ENCODE measurements at places on chromosomes 6 and 20. TPM values are rescaled to one million over a fixed set of nuclear protein-coding genes. Genes with fewer than 3 reads are reported as not detected.

Gene OTOR
- not detected for total RNA-seq

Gene SLC17A3
- total RNA-seq: not detected

DNA sequence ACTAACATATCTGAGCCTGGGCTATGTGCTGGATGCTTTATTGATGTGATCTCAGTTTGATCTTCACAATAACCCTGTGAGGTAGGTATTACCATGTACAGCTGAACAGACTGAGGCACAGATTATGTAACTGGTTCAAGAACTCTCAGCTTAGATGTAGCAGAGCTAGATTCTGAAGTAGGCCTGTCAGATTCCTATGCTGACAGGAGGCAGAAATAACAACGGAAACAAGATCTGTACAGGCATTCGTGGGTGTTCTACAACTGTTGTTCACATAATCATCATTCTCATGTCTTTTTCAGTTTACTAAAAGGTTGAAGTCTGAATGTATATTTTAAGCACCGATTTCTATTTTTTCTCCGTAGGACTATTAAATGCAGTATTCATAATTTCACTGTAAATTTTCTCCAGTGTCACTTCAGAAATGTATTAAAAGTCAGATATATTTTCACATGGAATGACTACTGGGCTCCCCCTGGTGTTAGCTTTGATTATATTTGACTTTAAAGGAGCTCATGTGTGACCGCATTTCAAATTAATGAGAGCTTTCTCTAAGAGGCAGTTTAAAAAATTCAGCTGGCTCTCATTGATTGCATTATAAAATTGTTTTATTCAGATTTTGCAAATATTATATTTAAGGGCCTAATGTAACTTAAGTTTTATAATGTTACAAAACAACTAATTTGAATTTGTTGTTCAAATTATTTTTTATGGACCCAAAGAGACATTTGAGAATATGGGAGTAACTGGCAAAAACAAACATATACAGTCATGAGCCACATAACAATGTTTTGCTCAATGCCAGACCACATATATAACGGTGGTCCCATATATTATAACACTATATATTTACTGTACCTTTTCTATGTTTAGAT, 36.4 kb upstream of the SLC17A4 start:
- H3K27ac ChIP-seq: no peak overlapping the region
- no peaks in the 10 kb centered on the region for H3K27me3 ChIP-seq
- DNase-seq: peak; percentile 6
- H3K4me1 ChIP-seq: no peaks in the 10 kb centered on the region

DNA sequence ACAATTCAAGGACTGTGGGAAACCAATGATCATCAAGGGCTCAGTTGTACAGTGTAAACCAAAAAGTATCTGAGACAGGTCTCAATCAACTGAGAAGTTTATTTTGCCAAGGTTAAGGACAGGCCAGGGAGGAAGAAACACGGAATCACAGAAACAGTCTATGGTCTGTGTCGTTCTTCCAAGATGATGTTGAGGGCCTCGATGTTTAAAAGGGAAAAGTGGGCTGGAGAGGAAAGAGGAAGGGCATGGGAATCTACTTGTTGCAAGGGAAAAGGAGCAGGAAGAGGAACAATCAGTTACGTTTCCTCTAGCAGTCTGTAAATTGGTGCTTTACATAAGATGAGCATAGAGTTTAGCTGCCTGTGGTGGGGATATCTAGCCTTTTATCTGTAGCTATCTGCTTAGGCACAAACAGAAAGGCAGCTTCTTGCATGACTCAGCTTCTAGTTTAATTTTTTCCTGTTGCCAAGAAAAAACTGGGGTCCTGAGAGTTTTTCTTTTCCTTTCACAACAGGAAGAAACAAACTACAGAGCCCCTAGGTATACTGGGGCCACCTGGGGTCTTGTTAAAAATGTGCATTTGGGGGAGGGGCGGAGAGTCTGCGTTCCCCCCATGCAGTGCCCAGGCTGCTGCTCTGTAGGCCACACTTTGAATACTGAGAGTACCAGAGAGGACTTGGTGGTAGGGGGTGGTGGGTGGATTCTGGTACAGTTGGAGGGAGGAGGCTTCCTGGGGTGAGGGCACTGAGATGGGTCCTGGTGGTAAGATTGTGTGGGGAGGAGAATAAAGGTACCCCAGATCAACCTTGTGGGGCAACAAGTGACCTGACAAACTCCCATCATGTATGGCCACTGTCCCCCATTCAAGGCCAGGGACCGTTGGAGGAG, 35.3 kb upstream of the EZR start:
- H3K36me3 ChIP-seq: no peaks in the 10 kb centered on the region
- DNase-seq: no peak
- H3K4me3 ChIP-seq: peak overlapping the region; percentile 30
- peaks cover 74% of the 10 kb centered on the region for H3K4me1 ChIP-seq

Gene ENPP4
- 9.6 TPM for total RNA-seq

DNA sequence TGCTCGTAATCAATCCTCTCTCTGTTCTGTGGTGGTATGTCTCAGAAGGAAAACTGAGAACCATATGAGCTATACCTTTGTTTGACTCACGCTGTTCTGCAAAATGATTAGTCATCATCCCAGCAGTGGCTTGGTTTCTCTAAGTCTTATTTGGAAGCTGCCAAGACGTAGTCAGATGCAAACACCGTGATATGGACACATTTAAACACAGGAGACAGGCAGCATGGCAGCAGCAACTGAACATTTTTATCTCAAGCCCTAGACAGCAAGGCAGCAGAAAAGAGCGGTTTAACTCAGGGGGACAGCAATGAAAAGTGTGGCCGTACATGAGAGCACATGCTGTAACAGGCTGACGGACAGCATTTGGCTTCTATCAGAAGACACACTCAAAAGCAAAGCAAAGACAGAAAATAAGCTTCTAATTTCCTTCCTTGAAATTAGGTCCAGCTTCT, 1295.1 kb downstream of the EPHA7 start:
- no peak overlapping the region for H3K4me3 ChIP-seq
- no peaks in the 10 kb centered on the region for H3K36me3 ChIP-seq
- no peaks in the 10 kb centered on the region for H3K27me3 ChIP-seq
- H3K27ac ChIP-seq: no peak overlapping the region
- DNase-seq: no peak

GRCh38 chr6:169539176-169539897, 162.5 kb downstream of the WDR27 start:
- H3K27me3 ChIP-seq: no peaks in the 10 kb centered on the region
- DNase-seq: no peak
- H3K27ac ChIP-seq: no peak overlapping the region
- no peak overlapping the region for H3K4me3 ChIP-seq
- no peaks in the 10 kb centered on the region for H3K36me3 ChIP-seq

DNA sequence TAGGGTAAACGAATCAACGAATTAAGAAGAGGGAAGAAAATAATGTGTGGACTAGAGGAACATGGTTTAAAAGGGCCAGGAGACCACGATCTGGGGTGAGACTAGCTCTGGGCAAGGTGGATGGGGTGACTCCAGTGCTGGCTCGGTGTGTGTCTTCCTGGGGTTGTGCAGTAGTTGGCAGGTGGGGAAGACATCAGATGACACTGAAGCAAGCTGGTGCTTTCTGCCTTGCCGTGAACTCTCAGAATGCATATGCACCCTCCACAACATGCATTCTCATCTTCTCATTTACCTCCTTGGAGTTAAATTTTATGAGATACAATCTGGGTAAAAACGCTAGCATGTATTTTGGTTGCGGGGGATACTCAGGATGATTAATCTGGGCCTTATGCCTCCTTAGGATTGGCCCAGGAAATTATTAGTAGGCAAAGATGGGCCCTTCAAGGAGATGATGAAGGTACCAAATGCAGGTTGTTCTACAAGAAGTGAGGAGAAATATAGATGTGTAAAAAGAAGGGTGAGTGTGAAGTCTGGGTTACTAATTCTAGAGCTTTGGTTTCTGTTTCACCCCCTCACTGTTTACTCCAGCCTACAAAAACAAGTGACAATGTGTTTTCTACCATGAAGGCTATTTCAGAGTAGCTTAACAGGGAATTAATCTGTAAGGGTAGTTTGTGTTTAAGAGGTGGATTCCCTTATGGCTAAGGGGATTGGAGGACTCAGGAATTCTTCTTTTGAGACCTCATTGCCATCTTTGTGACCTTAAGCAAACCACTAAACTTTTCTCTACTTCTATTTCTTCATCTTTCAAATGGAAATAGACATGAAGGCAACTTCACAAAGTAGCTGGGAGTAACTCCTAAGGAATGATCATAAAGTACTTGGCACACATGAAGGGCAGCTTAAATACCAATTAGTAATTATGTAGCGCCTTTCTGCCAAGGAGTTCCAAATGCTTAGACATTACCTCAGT, 71.0 kb upstream of the SUPT3H start:
- peaks cover 35% of the 10 kb centered on the region for H3K4me1 ChIP-seq
- no peak overlapping the region for H3K27ac ChIP-seq
- no peak overlapping the region for H3K4me3 ChIP-seq
- no peak for DNase-seq
- no peaks in the 10 kb centered on the region for H3K36me3 ChIP-seq

DNA sequence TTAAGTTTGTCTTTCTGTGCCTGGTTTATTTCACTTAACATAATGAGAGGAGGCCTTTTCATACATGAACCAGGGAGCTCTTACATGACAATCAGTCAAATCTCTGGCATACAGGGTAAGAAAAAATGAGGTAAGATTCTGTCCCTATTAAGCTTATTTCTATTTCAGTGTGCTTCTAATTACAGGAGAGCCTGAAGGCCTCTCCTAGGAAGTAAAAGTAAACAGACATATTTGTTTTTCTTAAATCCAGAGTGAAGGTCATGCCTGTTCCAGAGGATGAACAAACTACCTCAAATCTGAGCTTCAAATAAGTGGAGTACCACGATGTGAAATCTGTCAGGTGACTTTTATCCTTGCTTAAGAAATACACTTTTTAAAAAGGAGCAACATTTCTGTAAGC, 72.6 kb downstream of the POPDC3 start:
- H3K27ac ChIP-seq: no peak overlapping the region
- H3K4me1 ChIP-seq: no peaks in the 10 kb centered on the region
- H3K27me3 ChIP-seq: no peaks in the 10 kb centered on the region
- H3K4me3 ChIP-seq: no peak overlapping the region

Gene TNNC2
- not detected for total RNA-seq

- H3K36me3 ChIP-seq: no peaks in the 10 kb centered on the region
- H3K27ac ChIP-seq: no peak overlapping the region
- H3K27me3 ChIP-seq: no peaks in the 10 kb centered on the region
- H3K4me1 ChIP-seq: no peaks in the 10 kb centered on the region
Observed at GRCh38 chr6:53939830-53940229, 145.0 kb downstream of the LRRC1 start.

DNA sequence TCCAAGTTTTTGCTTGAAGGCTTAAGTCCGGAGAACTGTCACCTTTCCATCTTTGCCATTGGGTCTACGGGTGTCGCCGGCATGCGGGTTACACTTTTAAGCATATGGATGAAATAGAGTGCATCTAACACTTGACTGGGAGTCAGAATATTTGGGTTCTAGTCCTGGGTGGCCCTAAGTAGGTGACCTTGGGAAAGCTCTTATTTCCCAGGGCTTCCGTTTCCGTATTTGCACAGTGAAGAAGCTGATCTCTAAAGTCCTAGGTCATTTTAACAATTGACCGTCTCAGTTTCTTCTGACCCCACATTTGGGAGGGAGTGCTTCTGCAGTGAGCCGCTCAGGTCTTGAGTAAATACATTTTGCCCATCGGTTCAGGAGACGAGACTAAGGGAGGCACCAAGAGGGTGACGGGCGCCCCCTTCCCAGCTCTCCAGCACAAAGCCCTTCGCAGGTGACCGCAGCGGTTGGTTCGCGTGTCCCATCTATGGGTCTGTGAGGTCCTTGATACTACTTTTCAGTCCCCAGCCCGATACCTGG, 651 bp upstream of the BLTP3A start:
- H3K27ac ChIP-seq: peak overlapping the region; percentile 67
- H3K27me3 ChIP-seq: no peaks in the 10 kb centered on the region
- H3K4me3 ChIP-seq: peak overlapping the region; percentile 76
- no peaks in the 10 kb centered on the region for H3K36me3 ChIP-seq

DNA sequence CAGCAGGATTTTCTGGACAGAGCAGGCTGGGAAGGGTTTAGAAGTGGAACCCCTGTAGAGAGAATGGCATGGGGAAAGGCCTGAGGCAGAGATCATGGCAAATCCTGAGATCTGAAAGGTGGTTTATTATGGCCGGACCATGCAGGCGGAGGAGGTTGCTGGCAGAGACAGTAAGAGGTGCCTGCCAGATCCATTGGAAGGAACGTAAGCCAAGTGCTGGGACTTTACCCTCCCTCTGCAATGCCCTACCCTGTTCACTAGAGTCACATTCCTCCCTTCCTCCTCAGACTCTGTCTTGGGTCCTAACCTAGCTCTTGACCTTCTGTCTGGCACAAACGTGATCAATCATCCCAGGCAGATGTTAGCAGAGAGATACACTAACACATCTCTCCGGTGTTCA, 66.4 kb upstream of the SLC22A23 start:
- H3K27ac ChIP-seq: no peak overlapping the region
- H3K4me1 ChIP-seq: peaks cover 9% of the 10 kb centered on the region
- DNase-seq: no peak
- no peaks in the 10 kb centered on the region for H3K36me3 ChIP-seq
- H3K27me3 ChIP-seq: no peaks in the 10 kb centered on the region

Gene SERPINB6
- total RNA-seq: 103 TPM

Gene HDGFL1
- total RNA-seq: not detected

Gene FRK
- total RNA-seq: 3.7 TPM

DNA sequence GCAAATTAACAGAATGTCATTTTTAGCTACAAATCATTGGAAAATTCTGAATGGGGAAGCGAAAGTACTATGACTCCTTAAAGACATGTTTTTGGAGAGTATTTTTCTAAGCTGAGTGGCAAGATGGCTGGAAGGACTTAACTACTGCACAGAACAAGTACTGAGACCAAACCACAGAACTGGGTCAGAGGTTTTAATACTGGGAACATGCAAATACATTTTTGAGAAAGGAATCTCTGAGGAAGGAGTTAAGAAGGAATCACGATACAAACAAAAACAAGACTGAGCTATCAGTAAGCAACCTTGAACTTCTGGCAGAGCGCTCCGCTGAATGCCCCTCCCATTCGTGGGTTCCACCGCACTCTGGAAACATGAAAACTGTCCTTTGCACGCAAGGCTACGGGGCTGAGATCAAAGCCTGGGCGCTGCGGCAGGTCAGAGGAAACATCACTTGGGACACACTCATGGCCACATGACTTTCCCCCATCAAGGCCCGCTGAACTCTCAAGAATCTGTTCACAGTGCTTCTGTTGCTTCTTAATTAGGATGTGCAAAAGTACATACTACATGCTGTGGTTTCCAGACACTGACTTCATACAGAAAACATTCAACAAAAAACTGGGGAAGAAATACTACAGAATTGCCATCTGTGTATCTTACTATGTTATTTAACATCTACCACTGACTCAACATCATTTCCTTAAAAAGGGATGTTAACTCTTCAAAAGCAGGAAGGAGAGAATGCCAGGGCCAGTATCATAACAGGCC, 27.8 kb downstream of the SLC23A2 start:
- peaks cover 10% of the 10 kb centered on the region for H3K36me3 ChIP-seq
- no peak for DNase-seq
- no peak overlapping the region for H3K27ac ChIP-seq
- no peak overlapping the region for H3K4me3 ChIP-seq

DNA sequence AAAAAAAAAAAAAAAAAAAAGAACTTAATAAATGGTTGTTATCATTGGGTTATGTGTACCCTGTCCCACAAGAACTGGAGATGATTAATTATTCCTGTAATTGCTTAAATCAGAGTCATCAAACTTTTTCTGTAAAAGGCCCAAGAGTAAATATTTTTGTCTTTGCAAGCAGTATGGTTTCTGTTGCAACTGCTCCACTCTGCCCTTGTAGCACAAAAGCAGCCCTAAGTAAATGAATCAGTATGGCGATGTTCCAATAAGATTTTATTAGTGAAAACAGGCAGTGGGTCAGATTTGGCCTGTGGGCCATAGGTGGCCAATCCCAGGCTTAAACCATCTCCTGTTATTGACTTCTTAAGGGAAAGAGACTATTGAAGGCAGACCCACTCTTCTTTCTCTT, 252.7 kb downstream of the TSHZ2 start:
- no peak overlapping the region for H3K27ac ChIP-seq
- no peaks in the 10 kb centered on the region for H3K36me3 ChIP-seq
- no peak overlapping the region for H3K4me3 ChIP-seq
- H3K4me1 ChIP-seq: peaks cover 14% of the 10 kb centered on the region

Gene NCOA5
- total RNA-seq: 31.6 TPM
